Activated naive CD4-positive, alpha-beta T cell treated with anti-CD3 and anti-CD28 coated beads, Interleukin-2, amount 50 U/mL, for 16 hours (primary cell): ENCODE measurements at places on chromosomes 1 and 21.
A peak's percentile ranks its signal among the peaks of the same experiment; 100 is the strongest.

GRCh38 chr1:185880779-185881333 lies 146.7 kb downstream of the HMCN1 start:
- no peak for DNase-seq

DNA sequence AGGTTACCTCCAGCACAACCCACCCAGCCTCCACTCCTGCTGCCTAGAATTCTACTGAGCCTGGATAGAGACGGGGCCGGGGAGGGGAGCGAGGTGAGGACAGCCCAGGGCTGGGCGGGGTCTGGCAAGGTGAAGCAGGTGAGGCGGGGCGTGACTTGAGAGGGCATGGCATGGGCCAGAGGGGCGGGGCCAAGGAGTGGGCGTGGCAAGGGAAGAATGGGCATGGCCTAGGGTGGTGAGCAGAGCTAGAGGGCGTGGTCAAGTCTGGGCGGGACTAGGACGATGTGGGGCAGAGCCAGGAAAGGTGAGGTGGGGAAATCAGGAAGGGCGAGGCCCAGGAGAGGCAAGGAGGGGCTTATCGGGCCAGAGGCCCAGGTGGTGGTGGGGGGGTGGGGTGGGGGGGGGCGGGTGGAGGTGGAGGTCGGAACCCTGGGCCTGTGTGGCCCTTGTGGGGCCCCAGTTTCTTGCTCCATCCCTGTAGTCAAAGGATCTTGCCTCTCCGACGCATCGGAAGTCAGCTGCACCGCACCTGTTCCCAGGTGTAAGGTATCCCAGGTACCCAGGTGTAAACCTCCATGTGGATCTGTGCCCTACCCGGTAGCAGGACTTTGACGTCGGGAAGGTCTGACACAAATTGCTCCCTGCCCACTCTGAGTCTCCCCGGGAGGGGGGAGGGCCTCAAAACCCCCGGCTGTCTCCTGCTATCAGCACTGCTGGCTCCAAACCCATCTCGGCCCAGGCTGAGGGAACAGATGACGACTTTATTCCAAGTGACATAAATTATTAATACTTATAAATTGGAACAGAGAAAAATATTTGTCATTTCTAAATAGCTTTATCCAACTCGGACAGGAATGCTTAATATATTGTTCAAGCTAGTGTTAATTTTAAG lies 32.9 kb upstream of the UTS2 start:
- peak; percentile 36 for DNase-seq

- DNase-seq = no peak
These were observed 383.5 kb downstream of the OMA1 start for GRCh38 chr1:58162952-58163550.

GRCh38 chr1:30895382-30895943 lies 13.1 kb downstream of the SDC3 start:
- no peak for DNase-seq

DNA sequence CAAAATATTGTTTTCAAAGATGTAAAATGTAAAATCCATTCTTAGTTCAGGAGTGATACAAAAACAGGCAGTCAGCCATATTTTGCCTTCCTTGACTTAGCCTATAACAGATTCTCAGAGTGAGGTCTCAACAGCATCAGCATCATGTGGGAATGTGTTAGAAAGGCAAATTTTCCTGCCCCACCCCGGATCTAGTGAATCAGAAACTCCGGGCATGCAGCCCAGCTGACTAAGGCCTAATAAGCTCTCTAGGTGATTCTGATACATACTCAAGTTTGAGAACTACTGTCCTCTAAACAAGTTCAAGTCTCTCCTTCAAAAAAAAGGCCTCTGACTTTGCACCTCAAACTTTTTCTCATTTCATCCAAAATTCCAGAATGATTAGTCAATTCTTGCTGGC lies 46.9 kb upstream of the PRRC2C start:
- DNase-seq = no peak

DNA sequence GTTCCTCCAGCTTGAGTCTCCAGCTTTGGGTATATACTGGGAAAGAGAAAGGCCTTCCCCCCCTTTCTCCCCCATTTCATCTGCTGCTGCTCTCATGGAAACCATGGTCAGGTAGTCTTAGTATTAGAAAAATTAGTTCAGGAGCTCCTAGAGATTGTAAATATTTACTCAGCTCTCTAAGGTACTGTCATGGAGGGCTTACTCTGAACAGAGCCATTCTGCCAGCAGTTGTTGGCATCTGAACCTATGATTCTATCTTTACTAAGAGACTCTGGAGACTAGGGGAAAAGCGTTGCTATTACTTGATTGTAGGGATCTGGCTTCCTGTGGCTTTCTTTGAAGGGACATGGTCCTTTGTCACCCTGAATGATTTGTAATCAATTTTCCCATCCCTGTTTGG lies 6.1 kb downstream of the INTS3 start:
- DNase-seq = no peak

- DNase-seq = no peak
These were observed 3.0 kb downstream of the HLX start for GRCh38 chr1:220882061-220882891.

DNA sequence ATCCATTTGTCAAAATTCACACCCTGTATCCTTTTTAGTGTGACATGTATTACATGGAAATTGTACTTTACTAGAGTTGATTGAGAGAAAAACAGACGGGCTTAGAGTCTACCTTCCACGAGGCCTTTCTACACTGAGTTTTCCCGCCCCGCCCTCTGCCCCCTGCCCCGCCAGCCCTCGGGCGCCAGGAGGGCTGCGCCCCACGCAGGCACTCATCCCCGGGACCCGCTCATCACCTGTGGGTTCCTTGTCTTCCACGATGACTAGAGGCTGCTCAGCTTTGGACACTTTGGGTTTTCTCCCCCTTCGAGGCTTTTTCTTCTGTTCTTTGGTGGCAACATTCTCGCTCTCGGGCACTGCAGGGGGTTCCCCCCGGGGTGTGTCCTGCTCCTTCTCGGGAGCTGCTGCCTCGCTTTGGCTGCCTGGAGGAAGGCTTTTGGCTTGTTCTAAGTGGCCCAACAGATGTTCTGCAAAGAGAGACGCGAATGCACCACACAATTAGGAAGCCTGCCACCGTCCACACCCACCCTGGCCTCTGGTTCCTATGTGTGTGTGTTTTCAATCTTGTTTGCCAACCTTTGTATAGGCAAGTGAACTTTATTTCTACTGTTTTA lies 39.6 kb downstream of the PRDM15 start:
- no peak for DNase-seq

DNA sequence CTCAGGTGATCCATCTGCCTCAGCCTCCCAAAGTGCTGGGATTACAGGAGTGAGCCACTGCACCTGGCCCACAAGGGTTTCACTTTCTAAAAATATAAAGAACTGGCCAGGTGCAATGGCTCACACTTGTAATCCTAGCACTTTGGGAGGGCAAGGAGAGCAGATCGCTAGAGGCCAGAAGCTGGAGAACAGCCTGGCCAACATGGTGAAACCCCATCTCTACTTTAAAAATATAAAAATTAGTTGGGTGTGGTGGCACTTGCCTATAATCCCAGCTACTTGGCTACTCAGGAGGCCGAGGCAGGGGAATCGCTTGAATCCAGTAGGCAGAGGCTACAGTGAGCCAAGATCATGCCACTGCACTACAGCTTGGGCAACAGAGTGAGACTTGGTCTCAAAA lies 25.7 kb downstream of the MRPL39 start:
- no peak for DNase-seq

DNA sequence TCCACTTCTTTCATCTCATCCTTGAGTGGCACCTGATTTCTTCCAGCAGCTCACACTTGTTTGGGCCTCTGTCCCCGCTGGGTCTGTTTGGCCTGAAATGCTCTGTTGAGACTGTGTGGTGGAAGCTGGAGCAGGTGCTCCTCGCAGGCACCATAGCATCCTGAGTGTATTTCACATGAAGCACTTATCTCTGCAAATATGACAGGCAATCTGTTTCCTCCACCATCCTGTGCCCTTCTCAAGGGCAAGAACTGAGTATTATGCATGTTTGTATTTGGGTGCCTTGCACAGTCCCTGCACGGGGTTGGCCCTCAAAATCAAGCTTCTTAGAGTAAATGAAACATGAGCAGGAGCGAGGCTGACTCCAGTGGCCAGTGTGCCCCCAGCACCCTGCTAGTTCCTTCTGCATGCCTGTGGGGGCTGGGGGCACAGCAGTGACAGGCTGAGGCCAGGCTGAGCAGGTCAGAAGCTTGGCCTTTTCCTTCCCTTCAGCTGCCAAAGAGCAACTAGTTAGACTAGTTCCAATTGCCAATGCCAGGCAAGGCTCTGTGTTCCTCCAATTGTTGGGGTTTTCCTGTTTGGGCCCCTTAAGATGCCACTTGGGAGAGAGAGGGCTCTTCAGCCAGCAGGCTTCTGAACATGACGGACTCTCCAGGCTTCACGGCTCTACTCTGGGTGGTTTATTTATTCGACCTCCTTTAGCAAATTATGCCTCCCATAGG lies 129.6 kb upstream of the ATP1A1 start:
- DNase-seq = no peak
